ENCODE measurements at places on chromosomes 3 and 15.
A peak's percentile ranks its signal among the peaks of the same experiment; 100 is the strongest.

DNA sequence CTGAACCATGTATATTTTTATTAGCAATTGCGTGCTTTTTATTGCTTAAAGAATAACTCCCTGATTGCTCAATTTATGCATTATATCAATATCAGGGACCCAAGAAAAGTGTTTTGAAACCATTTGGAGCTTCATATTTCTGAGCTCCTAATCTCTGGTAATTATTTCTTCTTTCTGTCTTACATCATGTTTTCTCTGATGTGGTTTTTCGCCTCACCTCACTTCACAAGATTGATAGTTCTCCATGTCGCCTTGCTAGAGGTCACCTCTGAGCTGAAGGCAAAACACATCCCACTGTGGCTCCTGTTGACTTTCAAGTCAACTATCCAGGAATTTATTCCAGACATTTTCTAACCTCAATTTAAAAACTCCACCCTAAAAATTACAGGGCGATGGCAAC lies 837.4 kb downstream of the CADM2 start:
- H3K4me1 ChIP-seq: no peaks in the 10 kb centered on the region
- H3K27ac ChIP-seq: no peak overlapping the region
- no peak for DNase-seq
- H3K36me3 ChIP-seq: no peaks in the 10 kb centered on the region
- no peak overlapping the region for H3K4me3 ChIP-seq

- no peaks in the 10 kb centered on the region for H3K36me3 ChIP-seq
- peaks cover 3% of the 10 kb centered on the region for H3K27me3 ChIP-seq
- no peak for DNase-seq
- no peak overlapping the region for H3K4me3 ChIP-seq
- no peaks in the 10 kb centered on the region for H3K4me1 ChIP-seq
Measured at GRCh38 chr3:113829576-113830354, 8.8 kb upstream of the GRAMD1C start.

DNA sequence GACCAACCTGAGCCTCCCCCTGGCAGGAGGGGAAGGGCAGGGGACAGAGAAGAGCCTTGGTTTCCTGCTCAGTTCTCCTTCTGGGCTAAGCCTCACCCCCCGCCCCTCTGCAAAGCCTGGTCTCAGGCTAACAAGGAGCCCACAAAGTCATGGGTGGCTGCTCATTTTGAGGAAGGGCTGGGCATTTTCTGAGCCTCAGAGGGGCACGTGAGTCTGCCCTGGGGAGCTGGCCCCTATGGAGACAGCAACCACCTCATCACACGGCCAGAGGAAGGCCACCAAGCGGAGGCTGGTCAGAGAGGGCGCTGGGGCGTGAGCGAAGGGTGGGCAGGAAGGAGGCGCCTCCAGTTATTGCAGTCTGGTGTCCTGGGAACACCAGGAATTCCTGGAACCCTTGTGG lies 18.7 kb downstream of the ABTB1 start:
- no peak for DNase-seq
- no peak overlapping the region for H3K4me3 ChIP-seq
- H3K36me3 ChIP-seq: no peaks in the 10 kb centered on the region
- peak overlapping the region; percentile 42 for H3K27ac ChIP-seq
- peaks cover 32% of the 10 kb centered on the region for H3K4me1 ChIP-seq

- DNase-seq: no peak
- no peak overlapping the region for H3K4me3 ChIP-seq
- no peaks in the 10 kb centered on the region for H3K36me3 ChIP-seq
- H3K27me3 ChIP-seq: no peaks in the 10 kb centered on the region
- H3K4me1 ChIP-seq: no peaks in the 10 kb centered on the region
Measured at GRCh38 chr3:86481031-86481430, 509.9 kb downstream of the VGLL3 start.

DNA sequence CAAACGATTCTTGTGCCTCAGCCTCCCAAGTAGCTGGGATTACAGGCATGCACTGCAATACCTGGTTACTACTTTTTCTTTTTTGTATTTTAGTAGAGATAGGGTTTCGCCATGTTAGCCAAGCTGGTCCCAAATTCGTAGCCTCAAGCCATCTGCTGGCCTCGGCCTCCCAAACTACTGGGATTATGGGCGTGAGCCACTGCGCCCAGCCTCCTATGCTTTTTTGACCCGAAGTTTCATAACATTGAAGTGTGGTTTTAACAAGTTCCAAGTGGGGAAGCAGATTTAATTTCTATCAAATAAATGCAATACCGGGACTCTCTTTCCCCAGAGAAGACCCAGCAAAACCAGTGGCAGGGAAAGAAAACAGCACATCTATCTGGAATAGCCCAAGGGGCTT lies 13.7 kb downstream of the SH3BP5 start:
- no peak overlapping the region for H3K4me3 ChIP-seq
- peaks cover 5% of the 10 kb centered on the region for H3K27me3 ChIP-seq
- no peak overlapping the region for H3K27ac ChIP-seq
- H3K4me1 ChIP-seq: no peaks in the 10 kb centered on the region
- H3K36me3 ChIP-seq: no peaks in the 10 kb centered on the region

DNA sequence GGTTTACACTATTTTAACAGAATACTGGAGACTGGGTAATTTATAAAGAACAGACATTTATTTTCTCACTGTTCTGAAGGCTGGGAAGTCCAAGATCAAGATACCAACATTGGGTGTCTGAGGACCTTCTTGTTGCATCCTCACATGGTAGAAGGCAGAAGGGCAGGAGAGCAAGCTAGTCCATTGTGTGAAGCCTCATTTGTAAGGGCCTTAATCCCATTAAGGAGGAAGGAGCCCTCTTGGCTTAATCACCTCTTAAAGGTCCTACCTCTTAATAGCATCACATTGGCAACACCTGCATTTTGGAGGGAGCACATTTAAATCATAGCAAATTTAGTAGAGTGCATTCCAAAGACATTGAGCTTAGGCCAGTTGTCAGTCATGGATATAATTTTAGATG lies 26.2 kb downstream of the UBE2Q2 start:
- peaks cover 56% of the 10 kb centered on the region for H3K36me3 ChIP-seq
- DNase-seq: no peak
- H3K27me3 ChIP-seq: no peaks in the 10 kb centered on the region
- no peaks in the 10 kb centered on the region for H3K4me1 ChIP-seq

DNA sequence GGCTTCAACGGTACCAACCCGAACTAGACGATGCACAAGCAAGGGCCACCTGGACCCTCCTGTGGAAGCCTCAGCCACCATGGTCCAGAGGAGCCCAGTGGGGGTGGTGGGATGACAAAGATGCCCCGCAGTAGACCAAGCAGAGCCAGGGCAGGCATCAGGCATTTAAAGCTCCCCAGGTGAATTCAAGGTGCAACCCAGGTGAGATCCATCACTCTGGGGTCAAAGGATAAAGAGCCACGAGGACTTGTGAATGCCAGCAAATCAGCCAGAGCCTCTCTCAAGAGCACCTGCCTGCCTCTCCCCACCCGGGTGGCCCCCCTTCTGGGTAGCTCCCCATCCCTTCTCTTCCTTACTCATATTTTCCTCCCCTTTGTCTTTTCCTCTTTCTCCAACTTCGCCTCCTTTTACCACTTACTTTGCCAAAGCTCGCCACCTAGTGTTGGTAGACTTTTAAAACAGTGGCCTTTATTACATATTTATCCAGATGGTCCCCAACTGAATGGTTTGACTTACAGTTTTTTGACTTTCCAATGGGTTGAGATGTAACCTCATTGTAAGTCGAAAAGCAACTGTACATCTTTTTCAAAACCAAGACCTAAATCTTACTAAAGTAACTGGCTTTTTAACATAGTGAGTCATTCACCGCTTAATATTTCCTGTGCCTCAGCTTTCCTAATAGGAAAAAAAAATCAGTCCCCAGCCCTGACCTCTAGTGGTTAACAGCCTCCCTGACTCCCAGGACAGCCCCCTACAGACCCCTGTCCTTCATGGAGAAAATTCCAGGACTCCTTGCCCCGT lies 18.8 kb downstream of the PLA2G4F start:
- no peak overlapping the region for H3K27ac ChIP-seq
- peaks cover 6% of the 10 kb centered on the region for H3K4me1 ChIP-seq
- H3K27me3 ChIP-seq: peaks cover 20% of the 10 kb centered on the region
- no peak overlapping the region for H3K4me3 ChIP-seq
- DNase-seq: no peak

- DNase-seq: peak; percentile 68
- peaks cover 17% of the 10 kb centered on the region for H3K4me1 ChIP-seq
- H3K4me3 ChIP-seq: no peak overlapping the region
- H3K27ac ChIP-seq: no peak overlapping the region
- H3K36me3 ChIP-seq: no peaks in the 10 kb centered on the region
Measured at GRCh38 chr3:65342084-65342683, 654.4 kb upstream of the ADAMTS9 start.

- no peak overlapping the region for H3K4me3 ChIP-seq
- H3K36me3 ChIP-seq: no peaks in the 10 kb centered on the region
- no peaks in the 10 kb centered on the region for H3K27me3 ChIP-seq
Measured at GRCh38 chr15:57823325-57823882, 116.9 kb downstream of the POLR2M start.

DNA sequence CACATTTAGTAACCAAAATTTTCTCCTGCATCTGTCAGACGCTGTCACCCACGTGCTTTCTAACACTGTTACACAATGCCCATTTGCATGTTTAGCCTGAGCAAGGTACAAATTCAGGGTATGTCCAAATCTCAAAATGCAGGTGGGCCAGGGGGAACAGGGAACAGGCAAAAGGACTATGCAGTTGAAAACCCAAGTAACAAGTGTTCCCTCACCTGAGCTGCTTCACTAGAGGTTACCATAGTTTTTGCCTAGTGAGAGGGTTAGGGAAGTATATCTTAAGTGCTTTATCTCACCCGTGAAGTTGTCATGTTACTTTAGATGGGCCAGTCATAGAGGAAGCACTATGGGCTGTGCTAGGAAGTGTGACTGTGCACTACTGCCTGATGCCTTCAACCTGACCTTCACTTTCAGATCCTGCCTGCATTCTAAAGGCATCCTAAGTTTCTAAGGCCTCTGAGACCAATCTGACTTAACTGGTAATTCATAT lies 6.0 kb upstream of the TMEM87A start:
- H3K27me3 ChIP-seq: no peaks in the 10 kb centered on the region
- H3K36me3 ChIP-seq: no peaks in the 10 kb centered on the region
- peaks cover 35% of the 10 kb centered on the region for H3K4me1 ChIP-seq
- no peak for DNase-seq

Measured in nephron progenitor cell (in vitro differentiated cells).